ENCODE measurements at places on chromosomes 3 and 15.
A peak's percentile ranks its signal among the peaks of the same experiment; 100 is the strongest.

GRCh38 chr15:39244776-39245175 is 336.1 kb upstream of the THBS1 start:
- no peak for DNase-seq

DNA sequence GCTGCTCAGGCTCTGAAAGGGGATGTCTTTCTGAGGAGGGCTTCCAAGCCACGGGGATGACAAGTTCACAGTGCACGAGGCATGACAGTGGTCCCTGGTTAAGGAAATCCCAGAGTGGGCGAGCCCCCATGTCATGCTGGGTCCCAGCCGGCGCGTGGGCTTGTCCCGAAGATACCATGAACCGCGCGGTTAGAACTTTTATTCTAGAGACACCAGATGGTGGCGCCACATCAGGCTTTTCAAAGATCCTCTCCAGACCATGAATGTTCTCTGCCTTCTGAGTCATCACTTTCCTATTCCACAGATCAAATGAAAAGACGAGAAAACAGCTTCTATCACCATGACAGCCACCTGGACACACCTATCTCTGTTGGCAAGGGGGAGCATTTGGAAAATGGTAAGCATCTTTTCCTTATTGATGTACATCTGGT is 227.8 kb upstream of the LYSMD4 start:
- DNase-seq = no peak

DNA sequence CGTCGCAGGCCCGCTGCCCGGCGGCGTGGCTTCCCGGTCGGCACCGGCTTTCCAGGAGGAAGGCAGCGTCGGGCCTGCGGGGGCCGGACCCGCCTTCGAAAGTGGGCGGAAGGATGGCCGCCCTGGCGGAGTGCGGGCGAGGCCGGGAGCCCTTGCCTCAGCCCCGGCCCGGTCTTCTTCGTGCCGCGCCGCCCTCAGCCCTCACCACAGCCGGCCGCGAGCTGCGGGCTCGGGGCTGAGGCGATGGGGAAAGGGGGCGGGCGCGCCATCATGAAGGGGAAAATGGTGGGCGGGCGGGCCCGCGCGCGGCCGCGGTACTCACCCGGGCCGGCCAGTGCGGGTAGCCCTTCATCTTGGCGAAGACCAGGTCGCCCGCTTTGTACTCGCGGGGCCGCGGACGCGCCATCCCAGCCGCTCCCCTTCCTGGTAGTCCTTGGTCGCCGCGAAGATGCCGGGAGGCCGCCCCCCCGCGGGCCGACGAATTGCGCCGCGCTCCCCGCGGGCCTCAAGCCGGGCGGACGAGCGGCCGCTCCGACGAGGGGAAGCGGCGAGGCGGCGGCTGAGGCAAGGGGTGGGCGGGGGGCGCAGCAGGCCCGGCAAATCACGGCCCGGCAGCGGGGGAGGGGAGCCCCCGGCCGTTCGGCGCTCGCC is 489 bp downstream of the HDGFL3 start:
- DNase-seq = no peak

- no peak for DNase-seq
Observed at GRCh38 chr3:43239755-43240154, 46.6 kb upstream of the SNRK start.

GRCh38 chr3:42608581-42608980 is 8.1 kb downstream of the NKTR start:
- DNase-seq = no peak

- DNase-seq = no peak
Observed at GRCh38 chr15:66004618-66005262, 135.4 kb downstream of the RAB11A start.

DNA sequence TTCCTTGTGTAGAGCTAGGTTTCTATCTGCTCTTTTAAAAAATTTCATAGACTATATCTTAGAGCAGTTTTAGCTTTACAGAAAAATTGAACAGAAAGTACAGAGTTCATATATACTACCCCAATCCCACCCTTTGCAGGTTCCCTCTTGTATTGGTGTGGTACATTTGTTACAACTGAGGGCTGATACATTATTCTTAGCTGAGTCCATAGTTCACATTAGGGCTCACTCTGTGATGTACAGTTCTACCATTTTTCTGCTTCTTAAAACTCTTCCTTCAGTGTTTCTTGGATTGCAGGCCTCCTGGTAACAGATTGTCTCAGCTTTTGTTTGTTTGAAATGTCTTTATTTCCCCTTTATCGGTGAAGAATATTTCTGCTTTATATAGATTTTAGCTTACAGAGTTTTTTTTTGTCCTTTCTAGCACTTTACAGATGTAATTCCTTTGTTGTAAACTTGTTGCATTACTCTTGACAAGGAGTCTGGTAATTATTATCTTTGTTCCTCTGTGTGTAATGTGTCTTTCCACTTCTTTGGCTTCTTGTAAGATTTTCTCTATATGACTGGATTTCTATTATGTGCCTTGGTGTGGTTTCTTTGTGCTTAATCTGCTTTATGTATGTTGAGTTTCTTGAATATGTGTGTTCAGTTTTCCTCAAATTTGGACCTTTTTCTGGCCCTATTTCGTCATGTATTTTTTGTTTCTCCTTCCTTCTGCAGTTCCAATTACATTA is 25.3 kb downstream of the MEF2A start:
- no peak for DNase-seq

GRCh38 chr3:58346368-58346767 is 13.7 kb downstream of the PXK start:
- DNase-seq = no peak

- DNase-seq = peak; percentile 36
Observed at GRCh38 chr15:65580287-65580686, 30.6 kb downstream of the INTS14 start.

DNA sequence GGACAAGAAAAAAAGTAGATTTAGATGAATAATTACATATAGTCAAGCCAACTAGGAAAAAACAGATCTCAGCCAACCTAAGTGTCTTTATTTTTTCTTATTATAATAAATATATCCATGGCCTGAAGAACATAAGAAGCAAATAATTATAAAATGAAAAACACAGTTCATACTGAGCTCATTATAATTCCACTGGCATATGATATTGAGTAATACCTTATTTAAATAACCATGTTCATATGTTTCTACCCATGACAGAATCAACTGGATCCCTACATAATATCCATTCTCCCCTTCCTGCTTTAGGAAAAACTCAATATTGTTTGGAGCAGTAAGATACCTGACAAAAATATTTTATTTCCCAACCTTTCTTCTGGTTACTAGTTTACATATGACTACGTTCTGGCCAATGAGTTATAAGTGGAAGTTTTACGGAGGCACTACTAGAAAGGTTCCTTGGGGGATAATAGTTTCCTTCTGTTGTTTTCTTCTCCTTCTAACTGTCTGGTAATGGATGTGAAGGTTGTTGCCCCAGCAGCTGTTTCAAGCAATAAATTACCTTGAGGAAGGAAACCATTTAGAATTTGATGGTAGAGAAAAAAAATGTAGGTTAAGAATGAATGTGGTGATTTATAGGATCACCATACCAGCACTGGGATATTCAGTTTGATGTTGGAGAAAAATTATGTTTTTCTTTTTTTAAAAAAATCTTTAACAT is 184.1 kb upstream of the MBNL1 start:
- no peak for DNase-seq

- no peak for DNase-seq
Observed at GRCh38 chr15:33101036-33101435, 93.5 kb downstream of the FMN1 start.

GRCh38 chr3:143963946-143964345 is 7.7 kb upstream of the DIPK2A start:
- no peak for DNase-seq

DNA sequence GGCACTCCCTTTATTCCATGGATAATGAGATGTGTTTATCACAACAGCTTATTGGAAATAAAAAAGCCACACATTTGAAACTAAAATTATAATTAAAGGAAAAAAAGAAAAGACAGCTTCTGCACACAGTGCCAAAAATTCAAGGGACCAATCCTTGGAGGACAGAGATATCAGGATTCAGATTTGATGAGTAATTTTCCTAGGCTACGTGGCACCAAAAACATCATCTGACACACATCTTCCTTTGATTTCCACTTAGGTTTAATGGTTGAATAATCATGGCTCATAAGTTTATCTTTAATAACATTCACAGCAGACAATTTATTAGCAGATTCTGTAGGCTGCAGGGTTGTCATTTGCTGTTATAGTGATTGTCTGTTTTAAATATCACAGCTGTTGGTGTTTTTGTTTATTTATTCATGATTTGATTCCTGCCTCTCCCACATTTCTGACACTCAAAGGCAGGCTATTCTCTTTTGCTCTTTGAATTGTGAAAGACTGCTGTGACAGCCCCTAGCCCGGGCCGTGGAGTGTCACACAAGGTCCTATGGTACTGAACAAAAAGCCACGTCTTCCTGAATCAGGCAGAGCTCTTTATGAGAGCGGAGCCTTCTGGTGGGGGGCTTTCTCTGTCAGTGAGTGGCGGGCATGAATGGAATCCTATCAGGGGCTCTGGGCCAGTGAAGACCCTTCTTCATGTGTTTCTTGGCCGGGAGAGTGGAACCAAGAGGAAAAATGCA is 708.5 kb downstream of the SQOR start:
- DNase-seq = no peak

- no peak for DNase-seq
Observed at GRCh38 chr3:150933473-150933995, 28.3 kb upstream of the MINDY4B start.

DNA sequence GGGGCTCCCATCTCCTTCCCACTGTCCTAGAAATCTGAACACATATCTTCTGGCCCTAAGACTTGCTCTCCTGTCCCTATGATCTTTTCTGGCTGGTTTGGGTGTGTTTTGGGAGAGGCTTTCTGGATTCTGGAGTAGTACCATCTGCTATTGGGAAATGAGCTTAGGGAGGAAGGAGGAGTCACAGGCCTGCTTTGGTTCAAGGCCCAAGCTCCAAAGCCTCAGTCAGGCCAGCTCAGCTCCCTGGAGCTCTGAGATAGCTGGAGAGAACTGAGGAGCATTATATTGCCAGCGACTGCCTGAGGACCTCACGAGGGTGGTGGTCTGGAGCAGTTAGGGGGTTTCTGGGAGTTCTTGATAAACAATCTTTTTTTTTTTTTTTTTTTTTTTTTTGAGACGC is 18.7 kb downstream of the RASGRF1 start:
- DNase-seq = no peak

- no peak for DNase-seq
Observed at GRCh38 chr3:196927571-196928453, 14.5 kb downstream of the NCBP2 start.

DNA sequence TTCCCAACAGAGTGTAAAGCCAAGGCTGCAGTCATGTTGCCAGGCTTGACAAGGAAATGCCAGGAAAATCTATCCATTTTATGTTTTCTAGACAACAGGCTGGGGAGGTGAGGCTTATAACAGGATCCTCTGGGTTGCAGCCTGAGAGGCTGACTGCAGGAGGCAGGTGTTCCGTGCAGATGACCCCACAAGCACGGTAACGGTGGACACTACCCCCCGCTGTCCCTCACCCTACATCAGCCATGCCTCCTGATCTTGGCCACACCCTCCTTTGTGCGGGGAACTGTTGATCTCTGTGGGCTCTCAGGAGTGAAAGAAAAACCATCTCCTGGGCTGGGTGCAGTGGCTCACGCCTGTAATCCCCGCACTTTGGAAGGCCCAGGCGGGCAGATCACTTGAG is 68.0 kb upstream of the ADPGK start:
- DNase-seq = no peak

DNA sequence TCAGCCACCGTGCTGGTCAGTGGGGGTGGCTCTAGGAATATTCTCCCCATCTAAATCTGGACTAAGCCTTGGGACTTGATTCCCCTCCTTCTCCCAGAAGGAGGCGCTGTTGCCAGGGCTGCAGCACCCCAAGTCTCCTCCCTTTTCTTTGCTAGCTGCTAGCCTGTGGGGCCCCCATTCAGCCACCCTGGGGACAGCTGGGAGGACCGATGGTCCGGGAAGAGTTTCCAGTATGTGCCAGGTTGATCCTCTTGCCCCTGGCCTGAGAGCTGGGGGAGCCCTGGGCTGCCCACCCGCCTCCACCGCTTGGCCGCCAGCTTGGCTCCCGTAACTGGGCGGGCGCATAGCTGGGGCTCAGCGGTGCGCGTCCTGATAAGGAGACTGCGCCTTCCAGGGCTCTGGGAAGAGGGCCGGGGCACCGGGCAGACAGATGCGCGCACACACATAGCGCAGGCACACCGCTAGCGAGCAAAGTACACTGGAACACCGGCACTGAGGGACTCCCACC is 4.2 kb downstream of the SMAD6 start:
- DNase-seq = no peak

GRCh38 chr15:96818861-96819260 is 488.4 kb downstream of the NR2F2 start:
- no peak for DNase-seq

GRCh38 chr15:63426552-63426951 is 44.9 kb upstream of the CA12 start:
- no peak for DNase-seq

DNA sequence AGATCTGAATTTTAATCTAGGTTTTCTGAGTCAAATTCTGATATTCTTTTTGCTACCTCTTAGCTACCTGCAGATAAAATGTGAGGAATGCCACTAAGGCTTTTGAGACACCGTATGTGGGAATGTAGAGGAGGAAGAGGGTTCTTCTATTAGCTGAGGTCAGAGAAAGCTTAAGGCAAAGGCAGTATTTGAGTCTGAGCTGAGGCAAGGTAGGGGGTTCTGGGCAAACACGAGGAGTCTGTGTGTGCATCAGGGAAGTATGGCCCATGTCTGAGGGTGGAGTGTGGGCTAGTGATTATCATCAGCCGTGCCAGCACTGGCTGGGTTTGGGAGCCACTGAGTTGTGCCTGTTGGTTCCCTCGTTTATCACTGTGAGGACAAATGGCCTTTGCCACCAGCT is 181.1 kb downstream of the SOX2 start:
- no peak for DNase-seq

- no peak for DNase-seq
Observed at GRCh38 chr3:108403198-108403597, 106.8 kb downstream of the HHLA2 start.

DNA sequence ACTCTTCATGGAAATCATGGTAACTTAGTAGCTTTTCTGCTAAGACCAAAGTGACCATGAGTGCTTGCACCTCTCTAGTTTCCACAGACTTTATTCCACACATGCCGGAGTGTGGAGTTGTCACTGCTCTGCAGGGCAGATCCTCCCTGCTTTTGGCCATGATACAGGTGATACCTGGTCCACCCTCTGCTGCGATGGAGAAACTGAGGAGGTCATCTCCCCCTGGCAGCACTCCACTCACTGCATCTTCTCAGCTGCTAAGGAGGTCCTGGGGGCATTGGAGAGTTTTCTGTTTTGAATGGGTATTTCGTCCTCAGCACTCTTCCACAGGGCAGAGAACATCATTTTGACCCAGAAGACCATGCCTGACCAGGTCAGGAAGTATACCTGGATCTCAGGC is 31.1 kb downstream of the RBM5 start:
- no peak for DNase-seq

GRCh38 chr15:25172691-25173090 is 217.9 kb downstream of the SNRPN start:
- no peak for DNase-seq

- no peak for DNase-seq
Observed at GRCh38 chr3:29438580-29438979, 157.7 kb downstream of the RBMS3 start.

- DNase-seq = no peak
Observed at GRCh38 chr15:55362641-55363040, 43.6 kb downstream of the PIGB start.

GRCh38 chr3:60839246-60839645 is 412.0 kb downstream of the FHIT start:
- DNase-seq = no peak

- DNase-seq = no peak
Observed at GRCh38 chr3:106261396-106261795, 392.6 kb upstream of the CBLB start.

Data from brain pericyte (primary cell).